ENCODE measurements at places on chromosomes 3 and 15.

DNA sequence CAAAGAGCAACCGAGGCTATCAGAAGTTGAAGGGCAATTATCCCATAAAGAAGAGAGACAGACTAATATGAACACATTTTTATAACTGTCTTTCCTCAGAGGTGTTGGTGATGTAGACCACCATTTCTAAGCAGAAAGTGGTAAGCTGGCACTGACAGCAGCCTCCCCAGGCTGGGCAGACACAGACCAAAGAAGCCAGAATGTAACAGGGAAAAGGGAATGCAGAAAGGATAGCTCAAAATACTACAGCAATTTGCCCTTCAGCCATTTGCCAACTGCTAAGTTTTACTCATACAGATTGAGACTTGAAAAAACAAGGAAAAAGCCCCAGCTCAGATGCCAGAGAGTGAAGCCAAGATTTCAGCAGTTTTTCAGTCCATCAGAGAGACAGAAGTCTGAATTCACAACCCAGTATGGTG, 73.5 kb upstream of the ABI3BP start:
- peak; percentile 24 for DNase-seq

GRCh38 chr3:104198131-104198530, 1168.6 kb upstream of the ALCAM start:
- DNase-seq: peak; percentile 66

DNA sequence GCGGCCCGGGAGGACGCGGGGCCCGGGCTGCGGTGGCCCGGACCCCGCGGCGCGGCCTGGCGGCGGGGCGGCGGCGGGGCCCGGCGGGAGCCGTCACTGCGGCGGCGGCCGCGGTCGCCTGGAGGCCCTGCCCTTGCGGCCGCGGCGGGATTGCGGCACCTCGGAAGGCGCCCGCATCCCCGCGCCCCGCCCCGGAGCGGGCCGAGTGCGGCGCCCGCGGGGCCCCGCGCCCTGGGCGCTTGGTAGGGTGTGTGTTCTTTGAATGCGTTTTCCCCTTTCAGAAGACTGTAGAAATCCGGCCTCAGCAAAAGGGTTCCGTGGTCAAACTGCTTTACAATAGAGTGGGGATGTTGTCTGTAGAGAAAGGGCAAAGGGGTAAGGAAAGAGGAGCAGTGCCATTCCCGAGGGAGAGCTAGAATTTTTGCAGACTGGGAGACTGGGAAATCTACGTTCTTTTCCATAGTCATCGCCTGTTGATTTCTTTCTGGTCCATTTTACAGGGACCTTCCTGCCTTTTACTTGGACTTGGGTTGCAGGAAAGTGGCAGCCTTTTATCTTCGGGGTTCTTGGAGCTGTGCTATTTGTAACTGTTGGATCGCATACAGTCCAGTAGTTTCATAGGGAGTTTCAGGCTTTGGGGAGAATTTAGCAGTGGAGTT, 630 bp downstream of the SNRK start:
- DNase-seq: peak; percentile 14

GRCh38 chr15:82045179-82045891, 483 bp downstream of the MEX3B start:
- peak; percentile 37 for DNase-seq

DNA sequence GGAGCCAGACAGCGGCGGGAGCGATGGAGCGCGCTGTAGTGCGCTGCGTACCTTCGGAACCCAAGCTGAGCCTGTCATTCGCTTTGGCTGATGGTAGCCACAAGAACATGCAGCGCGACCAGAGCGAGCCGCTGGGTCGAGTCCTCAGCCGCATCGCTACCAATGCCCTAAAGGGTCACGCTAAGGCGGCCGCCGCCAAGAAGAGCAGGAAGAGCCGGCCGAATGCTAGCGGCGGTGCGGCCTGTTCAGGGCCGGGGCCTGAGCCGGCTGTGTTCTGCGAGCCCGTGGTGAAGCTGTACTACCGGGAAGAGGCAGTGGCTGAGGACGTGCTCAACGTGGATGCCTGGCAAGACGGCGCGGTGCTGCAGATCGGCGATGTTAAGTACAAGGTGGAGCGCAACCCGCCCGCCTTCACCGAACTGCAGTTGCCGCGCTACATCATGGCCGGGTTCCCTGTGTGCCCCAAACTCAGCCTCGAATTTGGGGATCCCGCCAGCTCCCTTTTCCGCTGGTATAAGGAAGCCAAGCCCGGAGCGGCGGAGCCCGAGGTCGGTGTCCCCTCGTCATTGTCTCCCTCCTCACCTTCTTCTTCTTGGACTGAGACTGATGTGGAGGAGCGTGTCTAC, 498 bp downstream of the PDE12 start:
- DNase-seq: peak; percentile 10

DNA sequence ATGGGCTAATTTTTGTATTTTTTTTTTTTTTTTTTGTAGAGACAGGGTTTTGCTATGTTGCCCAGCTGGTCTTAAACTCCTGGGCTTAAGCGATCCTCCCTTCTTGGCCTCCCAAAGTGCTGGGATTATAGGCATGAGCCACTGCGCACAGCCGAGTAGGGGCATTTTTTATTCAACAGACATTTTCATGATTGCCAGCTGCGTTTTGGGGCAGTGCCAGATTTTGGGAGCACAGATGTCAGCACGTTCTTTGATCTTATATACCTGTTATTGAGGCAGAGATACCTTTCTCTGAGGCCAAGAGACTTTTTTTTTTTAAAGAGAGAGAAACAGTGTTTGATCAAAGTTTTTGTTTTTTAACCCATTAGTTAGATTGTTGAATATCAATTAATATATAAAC, 16.8 kb downstream of the NEO1 start:
- DNase-seq: no peak

DNA sequence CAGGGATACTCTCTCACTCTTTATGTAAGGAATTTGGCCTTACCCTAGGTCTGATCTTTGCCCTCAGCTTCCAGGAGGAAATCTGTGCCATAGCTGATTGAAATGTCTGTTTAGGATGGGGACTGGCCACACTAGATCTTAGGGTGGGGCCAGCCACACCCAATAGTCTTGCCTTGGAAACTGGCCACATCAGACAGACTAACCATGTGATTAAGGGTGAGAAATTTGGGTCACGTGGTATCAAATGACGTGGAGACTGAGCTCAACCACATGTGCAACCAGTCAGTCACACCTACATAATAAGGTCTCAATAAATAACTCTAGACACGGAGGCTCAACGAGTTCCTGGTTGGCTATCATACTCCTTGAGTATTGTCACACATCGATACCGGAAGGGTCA, 113.5 kb downstream of the CNTN3 start:
- DNase-seq: no peak

GRCh38 chr3:8845641-8846040, 76.2 kb upstream of the OXTR start:
- peak; percentile 83 for DNase-seq

DNA sequence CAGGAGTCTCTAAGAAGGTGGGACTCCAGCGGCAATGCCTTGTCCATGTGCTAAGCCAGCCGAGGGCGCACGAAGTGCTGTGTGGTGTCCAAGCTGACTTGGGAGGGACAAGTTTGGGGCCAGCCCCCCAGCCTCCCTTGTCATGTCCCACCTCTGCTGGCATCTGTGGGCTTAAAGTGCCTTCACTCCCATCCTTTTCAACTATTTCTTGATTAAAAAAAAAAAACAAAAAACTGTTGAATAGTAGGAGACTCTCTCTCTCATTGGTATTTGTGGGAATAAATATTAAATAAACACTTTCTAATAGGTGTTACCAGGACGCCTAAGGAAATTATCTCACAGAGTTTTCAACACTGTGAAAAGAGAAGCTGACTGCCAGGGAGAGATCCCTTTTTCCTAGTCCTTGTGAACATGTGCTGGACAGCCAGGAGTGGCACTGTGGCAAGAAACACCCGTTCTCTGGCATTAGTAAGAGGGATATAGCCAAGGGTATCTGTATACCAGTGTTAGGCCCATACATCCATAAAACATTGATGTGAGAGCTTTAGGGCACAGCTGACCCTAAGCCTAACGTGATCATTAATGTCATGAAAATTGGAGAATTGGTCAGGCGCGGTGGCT, 158.0 kb downstream of the IGF1R start:
- no peak for DNase-seq

GRCh38 chr3:5197470-5198312, 10.2 kb downstream of the EDEM1 start:
- DNase-seq: peak; percentile 70

DNA sequence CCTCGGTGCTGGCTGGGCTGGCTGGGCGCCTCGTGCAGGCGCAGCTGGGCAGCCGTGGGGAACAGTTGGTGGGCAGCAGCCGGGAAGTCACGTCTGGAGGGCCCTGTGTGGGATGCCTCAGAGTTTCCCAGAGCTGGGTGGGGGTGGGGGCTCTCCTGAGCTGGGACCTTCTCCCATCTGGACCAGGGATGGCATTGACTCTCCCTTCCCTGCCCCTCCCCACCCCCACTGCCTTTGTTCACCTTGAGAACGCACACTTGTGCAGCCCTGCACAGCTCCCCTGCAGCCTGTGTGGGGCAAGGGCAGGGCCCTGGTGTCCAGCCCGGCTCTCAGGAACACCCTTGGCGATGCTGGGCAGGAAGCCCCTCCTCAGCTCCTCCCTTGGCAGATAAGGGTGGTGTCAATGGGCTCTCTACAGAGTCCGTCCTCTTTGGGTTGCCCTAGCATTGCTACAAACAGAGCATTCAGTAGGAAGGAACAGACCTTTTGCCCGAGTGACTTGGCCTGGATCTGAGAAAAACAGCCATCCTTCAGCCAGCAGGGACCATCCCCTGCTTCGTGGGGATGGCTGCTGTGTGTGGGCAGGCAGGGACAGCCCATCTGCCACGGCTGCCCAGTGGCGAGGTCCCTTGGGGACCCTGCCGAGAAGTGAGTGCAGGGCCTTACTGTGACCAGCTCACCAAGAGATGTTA, 25.5 kb upstream of the KLF13 start:
- DNase-seq: no peak
